ENCODE measurements at places on chromosomes 4 and X. TPM values are rescaled to one million over a fixed set of nuclear protein-coding genes. Genes with fewer than 3 reads are reported as not detected.

Gene PRRG3
- total RNA-seq = 4.9 TPM

Gene DDIT4L
- 2.1 TPM for total RNA-seq

Gene SSX2
- not detected for total RNA-seq

Gene CT45A10
- not detected for total RNA-seq

Gene PRICKLE3
- total RNA-seq = 12.2 TPM

Gene TECRL
- total RNA-seq = not detected

Gene CLDN34
- total RNA-seq = 0.31 TPM

Gene NR3C2
- total RNA-seq = 0.86 TPM

Gene PPID
- total RNA-seq = 53.5 TPM

Gene POLN
- total RNA-seq = 1.5 TPM

Gene XK
- total RNA-seq = 0.85 TPM

Gene SPATA4
- total RNA-seq = not detected

Gene RNF128
- 0.09 TPM for total RNA-seq

Gene FGFRL1
- 26.1 TPM for total RNA-seq

Gene GPR173
- total RNA-seq = 4.5 TPM

Gene SLC16A2
- total RNA-seq = 17.1 TPM

Gene PRDM8
- total RNA-seq = not detected

Gene STIM2
- total RNA-seq = 26.2 TPM

Gene HSFX4
- not detected for total RNA-seq

Gene FGF16
- 3.8 TPM for total RNA-seq

Gene PROM1
- total RNA-seq = 98.3 TPM

Gene GYPB
- not detected for total RNA-seq

Gene DMRTC1B
- not detected for total RNA-seq

Gene DKK2
- not detected for total RNA-seq

Gene RIPPLY1
- total RNA-seq = not detected

Gene EREG
- total RNA-seq = not detected

Gene IL21
- not detected for total RNA-seq

Gene ZNF81
- 11.0 TPM for total RNA-seq

Gene CSAG1
- not detected for total RNA-seq

Gene GPC4
- 416 TPM for total RNA-seq

Gene FABP2
- not detected for total RNA-seq

Gene SEC31A
- total RNA-seq = 141 TPM

Gene TAF7L
- total RNA-seq = not detected

Gene AMOT
- total RNA-seq = 19.9 TPM

Gene COX18
- total RNA-seq = 20.5 TPM

Gene CSN2
- not detected for total RNA-seq

Measured in H9 (cell line).